ENCODE measurements at places on chromosomes 6 and 20.

DNA sequence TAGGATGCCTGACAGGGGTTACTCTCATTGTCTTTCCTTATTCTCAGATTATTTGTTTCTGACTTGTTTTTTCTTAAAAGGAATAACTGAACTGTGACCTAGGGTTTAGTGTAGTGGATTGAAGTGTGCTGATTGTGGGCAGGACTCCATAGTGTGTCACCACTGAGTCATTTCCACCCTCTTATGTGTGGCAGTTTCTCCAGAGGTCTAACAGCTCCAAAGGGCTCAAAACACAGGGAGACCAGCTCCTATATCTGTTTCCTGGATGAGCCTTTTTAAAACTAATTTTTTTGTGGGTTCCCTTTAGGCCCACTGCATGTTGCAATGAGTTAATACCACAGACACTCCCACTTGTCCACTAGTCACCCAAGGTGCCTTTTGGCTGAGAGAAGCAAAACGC, 951.1 kb upstream of the ADGRB3 start:
- no peak for DNase-seq

DNA sequence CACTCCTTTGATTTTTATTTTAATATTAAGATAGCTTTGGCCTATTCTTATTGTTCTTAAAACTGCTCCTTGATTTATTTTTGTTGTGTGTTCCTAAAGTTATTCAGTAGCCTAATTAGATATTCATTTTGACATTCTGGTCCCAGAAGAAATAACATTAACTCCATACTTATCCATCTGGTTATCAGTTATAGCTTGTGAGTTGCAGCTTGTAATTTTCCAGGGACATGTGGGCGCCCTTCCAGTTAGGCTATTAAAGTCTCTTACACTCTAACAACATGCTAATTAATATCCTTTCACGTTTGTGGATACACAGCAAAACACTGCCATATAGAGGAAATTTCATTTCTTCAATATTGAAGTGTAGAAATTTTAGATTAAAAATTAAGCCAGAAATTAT, 987.5 kb downstream of the HACE1 start:
- DNase-seq, result no peak

- no peak for DNase-seq
These were observed 56.7 kb downstream of the APCDD1L start for GRCh38 chr20:58458342-58459057.

DNA sequence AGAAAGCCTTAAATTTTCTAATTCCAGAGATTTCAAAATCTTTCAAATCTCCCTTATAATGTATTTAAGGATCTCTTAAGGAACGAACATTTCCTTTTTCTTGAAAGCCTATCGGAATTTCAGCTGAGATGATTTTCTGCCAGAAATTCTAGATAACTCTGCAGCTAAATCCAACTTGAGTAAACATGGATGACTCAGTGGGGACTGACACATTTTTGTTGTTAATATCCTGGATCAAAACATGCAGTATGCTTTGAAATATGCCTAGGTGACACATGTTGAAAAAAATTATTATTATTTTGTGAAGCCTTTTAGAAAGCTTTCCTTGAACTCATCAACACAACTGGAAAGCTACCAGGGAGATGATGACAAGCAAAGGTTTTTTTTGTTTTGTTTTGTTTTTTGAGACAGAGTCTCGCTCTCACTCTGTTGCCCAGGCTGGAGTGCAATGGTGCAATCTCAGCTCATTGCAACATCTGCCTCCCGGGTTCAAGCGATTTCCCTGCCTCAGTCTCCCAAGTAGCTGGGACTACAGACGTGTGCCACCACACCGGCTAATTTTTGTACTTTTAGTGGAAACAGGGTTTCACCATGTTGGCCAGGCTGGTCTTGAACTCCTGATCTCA, 140.1 kb upstream of the SNX9 start:
- no peak for DNase-seq

- DNase-seq, result no peak
These were observed 165.5 kb upstream of the OPRM1 start for GRCh38 chr6:153873541-153873940.

- DNase-seq, result no peak
These were observed 155.5 kb downstream of the MRPL14 start for GRCh38 chr6:43971776-43972126.

DNA sequence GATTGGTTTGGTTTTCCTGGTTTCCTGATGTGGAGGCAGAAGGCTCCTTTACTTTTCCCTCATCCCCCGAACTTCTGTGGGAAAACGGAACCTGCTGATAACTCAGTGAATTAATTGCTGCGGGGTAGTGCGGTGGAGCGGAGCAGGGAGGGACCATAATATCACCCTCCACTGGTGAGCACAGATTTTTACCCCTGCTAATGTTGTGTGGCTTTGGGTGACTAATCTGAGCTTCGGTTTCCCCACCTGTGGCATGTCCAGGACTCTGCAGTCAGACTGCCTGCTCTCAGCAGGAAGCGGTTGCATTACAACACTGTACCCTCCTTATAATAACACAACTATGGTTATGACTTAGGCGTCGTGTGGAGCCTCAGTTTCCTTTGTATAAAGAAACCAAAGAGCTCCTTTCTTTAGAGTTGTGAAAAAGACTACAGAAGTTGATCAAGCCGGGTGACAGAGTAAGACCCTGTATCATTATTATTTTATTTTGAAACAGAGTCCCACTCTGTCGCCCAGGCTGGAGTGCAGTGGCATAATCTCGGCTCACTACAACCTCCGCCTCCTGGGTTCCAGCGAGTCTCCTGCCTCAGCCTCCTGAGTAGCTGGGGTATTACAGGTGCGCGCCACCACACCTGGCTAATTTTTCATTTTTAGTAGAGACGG, 2.2 kb upstream of the ID1 start:
- DNase-seq, result peak; percentile 64

- no peak for DNase-seq
These were observed 32.3 kb downstream of the NCR2 start for GRCh38 chr6:41367700-41368099.

- no peak for DNase-seq
These were observed 172.6 kb upstream of the BMP5 start for GRCh38 chr6:56047931-56048540.

GRCh38 chr6:117449549-117450439, 24.1 kb upstream of the ROS1 start:
- DNase-seq, result peak; percentile 62

GRCh38 chr6:109503327-109504224, 20.6 kb upstream of the ZBTB24 start:
- no peak for DNase-seq

Measured in CD4-positive, alpha-beta T cell treated with Interleukin-4 for 4 hours (primary cell).